ENCODE measurements at places on chromosomes 5 and 9.

DNA sequence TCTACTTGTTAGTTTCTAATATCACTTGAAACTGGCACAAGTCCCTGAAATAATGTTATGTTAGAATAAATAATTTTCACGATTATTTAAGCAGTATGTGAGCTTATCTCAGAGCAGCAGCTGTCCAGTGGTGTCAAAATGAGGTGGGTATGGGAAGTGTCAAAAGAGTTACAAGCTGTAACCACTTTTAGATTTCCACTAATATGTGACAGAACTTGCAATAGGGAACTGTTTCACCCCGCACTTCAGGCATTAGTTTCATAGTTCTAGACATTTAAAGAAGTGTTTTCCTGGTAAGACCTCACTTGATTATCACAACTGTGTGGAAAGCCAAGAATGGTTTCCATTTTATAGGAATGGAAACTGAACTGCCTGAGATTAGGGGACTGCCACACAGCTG is 2.9 kb upstream of the ISCA1 start:
- no peak for DNase-seq

GRCh38 chr5:121108725-121109124 is 644.6 kb downstream of the PRR16 start:
- DNase-seq, result no peak

- no peak for DNase-seq
These were observed 38.1 kb downstream of the ITGA1 start for GRCh38 chr5:52825826-52826225.

- DNase-seq, result no peak
These were observed 3.4 kb downstream of the SLC6A19 start for GRCh38 chr5:1204693-1205242.

All from stimulated activated CD4-positive, alpha-beta T cell treated with anti-CD3 and anti-CD28 coated beads, TNF-alpha, amount 100 ng/mL, for 1 hour (primary cell).